ENCODE measurements at places on chromosomes 1 and 21. TPM values are rescaled to one million over a fixed set of nuclear protein-coding genes. Genes with fewer than 3 reads are reported as not detected.

Gene SPATA17
- not detected for total RNA-seq

GRCh38 chr1:15043934-15044333 lies 109.6 kb upstream of the TMEM51 start:
- no peaks in the 10 kb centered on the region for H3K36me3 ChIP-seq
- H3K27ac ChIP-seq: no peak overlapping the region
- no peaks in the 10 kb centered on the region for H3K4me1 ChIP-seq
- H3K4me3 ChIP-seq: no peak overlapping the region

Gene LCA5L
- 0.57 TPM for total RNA-seq

Gene TACSTD2
- total RNA-seq: not detected

- peaks cover 9% of the 10 kb centered on the region for H3K4me1 ChIP-seq
- no peaks in the 10 kb centered on the region for H3K27me3 ChIP-seq
- no peak overlapping the region for H3K27ac ChIP-seq
- H3K36me3 ChIP-seq: peaks cover 5% of the 10 kb centered on the region
Observed at GRCh38 chr1:66917476-66917875, 7.2 kb downstream of the DNAI4 start.

Data from T-helper 17 cell (primary cell).